Osteocyte (in vitro differentiated cells): ENCODE measurements at places on chromosomes 16 and 17. TPM values are rescaled to one million over a fixed set of nuclear protein-coding genes. Genes with fewer than 3 reads are reported as not detected.

NAGLU gene
- 86.5 and 96.6 TPM in 2 replicates for total RNA-seq

PRR35 gene
- total RNA-seq = not detected in 2 replicates

KCNJ16 gene
- not detected in 2 replicates for total RNA-seq

MARCHF10 gene
- total RNA-seq = not detected in 2 replicates

KCTD19 gene
- total RNA-seq = 0.39 TPM in 1 of 2 replicates, not detected in the other

CD300LG gene
- not detected in 2 replicates for total RNA-seq

TLCD2 gene
- total RNA-seq = 4.2 and 4.7 TPM in 2 replicates

TBC1D28 gene
- total RNA-seq = not detected in 2 replicates
